Thymus (tissue), 14 donors: ENCODE measurements at places on chromosomes 13 and 19. TPM values are rescaled to one million over a fixed set of nuclear protein-coding genes. Genes with fewer than 3 reads are reported as not detected.
A peak's percentile ranks its signal among the peaks of the same experiment; 100 is the strongest.

The ZNF256 gene
- total RNA-seq, result 7.5 TPM

The PSG2 gene
- 0.05 TPM for total RNA-seq

GRCh38 chr19:42023121-42023942 lies 29.3 kb upstream of the ATP1A3 start:
- DNase-seq, result no peak
- no peaks in the 10 kb centered on the region for H3K27me3 ChIP-seq
- H3K4me1 ChIP-seq, result no peaks in the 10 kb centered on the region
- H3K27ac ChIP-seq, result no peak overlapping the region
- no peak overlapping the region for H3K4me3 ChIP-seq
- H3K36me3 ChIP-seq, result no peaks in the 10 kb centered on the region

DNA sequence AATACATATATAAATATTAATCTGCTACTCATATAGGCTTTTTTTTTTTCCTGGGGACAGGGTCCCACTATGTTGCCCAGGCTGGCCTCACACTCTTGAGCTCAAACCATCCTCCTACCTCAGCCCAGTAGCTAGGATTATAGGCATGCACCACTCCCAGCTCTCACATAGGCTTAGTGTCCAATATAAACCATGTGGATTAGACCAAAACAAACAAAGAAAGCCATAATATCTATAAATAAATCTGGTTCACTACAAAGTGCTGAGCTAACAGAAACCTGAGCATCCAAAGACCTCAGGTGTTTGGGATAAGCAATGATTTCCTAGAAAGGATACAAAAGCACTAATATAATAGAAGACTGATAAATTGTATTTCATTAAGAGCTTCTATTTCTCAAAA lies 26.0 kb downstream of the TBC1D4 start:
- H3K36me3 ChIP-seq, result no peaks in the 10 kb centered on the region
- H3K27me3 ChIP-seq, result no peaks in the 10 kb centered on the region
- DNase-seq, result no peak
- no peak overlapping the region for H3K4me3 ChIP-seq
- no peaks in the 10 kb centered on the region for H3K4me1 ChIP-seq

DNA sequence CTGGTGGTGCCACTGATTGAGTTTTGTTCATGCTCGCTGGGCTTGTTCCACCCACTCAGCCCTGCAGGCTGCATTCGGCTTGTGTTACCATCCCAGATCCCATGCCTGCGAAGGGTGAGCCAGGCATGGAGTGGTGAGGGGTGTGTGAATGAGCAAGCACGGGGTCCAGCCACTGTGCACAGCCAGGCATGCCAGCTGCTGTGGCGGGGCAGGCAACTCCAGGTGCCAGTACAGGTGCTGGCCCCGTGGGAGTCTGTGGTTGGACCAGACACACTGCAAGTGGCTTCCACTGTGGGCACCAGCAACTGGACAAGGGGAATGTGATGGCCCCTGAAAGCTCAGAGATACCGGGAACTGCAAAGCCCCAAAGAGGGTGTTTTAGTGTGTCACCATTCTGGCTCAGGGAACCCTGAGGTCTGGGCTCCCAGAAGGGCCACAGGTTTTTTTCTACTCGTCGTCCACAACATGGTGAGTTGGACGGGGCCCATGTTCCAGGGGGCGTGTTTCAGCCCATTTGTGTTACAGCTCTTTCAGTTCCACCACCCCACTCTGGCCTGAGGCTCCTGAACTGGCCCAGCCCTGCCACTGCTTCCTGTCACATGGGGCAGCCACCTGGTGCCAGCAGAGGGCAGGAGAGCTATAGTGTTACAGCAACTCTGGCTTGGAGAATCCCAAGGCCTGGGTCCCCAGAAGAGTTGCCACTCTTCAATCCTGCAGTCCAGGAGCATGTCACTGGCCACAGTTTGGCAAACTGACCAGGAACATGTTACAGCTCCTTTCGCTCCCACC lies 217.0 kb upstream of the OBI1 start:
- H3K4me3 ChIP-seq, result no peak overlapping the region
- no peak for DNase-seq
- H3K27ac ChIP-seq, result no peak overlapping the region
- H3K27me3 ChIP-seq, result no peaks in the 10 kb centered on the region

DNA sequence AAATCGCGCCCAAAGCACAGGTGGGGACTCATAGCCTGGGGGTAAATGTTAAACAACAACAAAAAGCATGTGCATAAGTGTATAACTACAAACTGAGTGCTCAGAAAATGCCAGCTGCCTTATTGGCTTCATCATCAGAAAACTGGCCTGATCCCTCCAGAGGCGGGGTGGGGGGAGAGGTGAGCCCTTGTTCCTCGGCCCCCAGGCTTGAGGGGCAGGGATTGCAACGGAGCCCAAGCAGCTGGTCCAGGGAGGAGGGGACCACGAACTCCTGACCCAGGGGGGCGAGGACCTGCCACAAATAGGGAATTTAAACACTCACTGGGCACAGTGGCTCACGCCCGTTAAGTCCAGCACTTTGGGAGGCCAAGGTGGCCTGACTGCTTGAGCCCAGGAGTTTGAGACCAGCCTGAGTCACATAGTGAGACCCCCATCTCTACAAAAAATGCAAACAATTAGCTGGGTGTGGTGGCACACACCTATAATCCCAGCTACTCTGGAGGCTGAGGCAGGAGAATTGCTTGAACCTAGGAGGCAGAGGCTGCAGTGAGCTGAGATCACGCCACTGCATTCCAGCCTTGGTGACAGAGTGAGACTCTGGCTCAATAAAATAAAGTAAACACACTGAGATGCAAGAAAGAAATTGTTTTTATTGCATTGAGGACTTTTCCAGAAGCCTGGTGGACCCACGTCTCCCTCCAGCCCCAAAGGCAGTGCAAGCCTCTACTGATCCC lies 8.7 kb downstream of the SIRT6 start:
- H3K36me3 ChIP-seq, result peaks cover 2% of the 10 kb centered on the region
- H3K27ac ChIP-seq, result no peak overlapping the region
- H3K4me1 ChIP-seq, result no peaks in the 10 kb centered on the region
- no peaks in the 10 kb centered on the region for H3K27me3 ChIP-seq

DNA sequence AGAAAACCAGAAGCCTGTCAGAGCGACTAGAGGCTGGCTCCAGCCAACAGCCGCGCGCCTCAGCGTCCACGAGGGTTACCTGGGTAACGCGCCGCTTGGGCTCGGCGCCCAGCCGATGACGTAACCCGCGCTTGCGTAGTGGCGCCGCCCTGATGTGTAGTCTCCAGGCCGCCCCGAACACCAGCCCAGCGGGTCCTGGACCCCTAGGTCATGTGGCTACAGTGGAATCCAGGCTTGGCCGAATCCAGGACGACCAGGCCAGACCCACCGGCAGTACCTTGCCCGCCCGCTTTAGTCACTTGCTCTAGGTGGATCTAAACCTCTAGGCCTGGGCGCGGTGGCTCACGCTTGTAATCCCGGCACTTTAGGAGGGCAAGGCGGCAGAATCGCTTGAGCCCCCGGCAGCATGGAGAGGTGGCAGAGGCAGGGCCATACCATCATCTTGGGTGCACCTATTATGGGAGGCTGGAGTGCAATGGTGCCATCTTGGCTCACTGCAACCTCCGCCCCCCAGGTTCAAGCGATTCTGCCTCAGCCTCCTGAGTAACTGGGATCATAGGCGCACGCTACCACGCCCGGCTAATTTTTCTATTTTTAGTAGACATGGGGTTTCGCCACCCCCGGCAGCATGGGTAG lies 7.2 kb upstream of the ZNF606 start:
- H3K27me3 ChIP-seq, result no peaks in the 10 kb centered on the region
- H3K36me3 ChIP-seq, result peaks cover 12% of the 10 kb centered on the region
- H3K27ac ChIP-seq, result peak overlapping the region; percentile 77

GRCh38 chr19:3982701-3983541 lies 2.3 kb downstream of the EEF2 start:
- DNase-seq, result no peak
- no peak overlapping the region for H3K27ac ChIP-seq
- H3K4me1 ChIP-seq, result peaks cover 42% of the 10 kb centered on the region

DNA sequence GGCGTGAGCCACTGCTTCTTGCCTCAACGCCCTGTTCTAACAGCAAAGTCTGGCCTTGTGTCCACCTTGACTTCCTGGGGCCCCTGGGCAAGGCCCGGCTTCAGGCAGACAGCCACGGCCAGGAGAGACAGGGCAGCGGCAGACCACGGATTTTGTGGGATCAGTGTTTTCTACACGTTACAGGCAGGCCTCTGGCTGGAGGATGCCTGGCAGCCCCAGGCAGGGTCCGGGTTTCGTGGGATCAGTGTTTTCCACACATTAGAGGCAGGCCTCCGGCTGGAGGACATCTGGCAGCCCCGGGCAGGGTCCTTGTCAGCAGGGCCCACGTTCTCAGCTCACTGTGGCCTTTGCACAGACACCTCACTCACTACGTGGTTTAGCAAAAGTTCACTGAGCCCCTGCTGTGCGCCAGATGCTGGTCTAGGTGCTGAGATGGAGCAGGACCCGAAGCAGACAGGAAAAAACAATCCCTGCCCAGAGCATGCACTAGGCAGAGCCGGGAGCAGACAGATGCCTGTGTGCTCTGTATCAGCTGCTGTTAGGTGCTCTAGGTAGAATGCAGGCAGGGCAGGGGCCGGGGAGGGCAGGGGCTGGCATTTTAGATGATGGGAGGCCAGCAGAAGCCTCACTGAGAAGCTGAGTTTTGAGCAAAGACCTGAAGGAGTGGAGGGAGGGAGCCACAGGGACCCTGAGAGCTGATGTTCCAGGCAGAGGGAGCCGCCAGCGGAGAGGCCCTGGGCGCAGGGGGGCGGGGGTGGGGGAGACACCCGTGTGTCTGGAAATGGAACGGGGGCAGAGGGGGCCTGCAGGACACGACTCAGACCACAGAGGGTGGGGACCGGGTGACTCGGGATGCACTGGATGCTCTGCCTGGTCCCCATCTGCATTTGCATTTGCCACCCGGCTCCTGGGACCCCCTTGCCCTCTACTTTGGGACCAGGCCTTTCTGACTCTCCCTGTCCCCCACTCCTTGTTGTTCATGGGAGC lies 25.0 kb upstream of the NCCRP1 start:
- H3K4me1 ChIP-seq, result peaks cover 3% of the 10 kb centered on the region
- no peak overlapping the region for H3K4me3 ChIP-seq
- peaks cover 12% of the 10 kb centered on the region for H3K36me3 ChIP-seq

- H3K4me3 ChIP-seq, result no peak overlapping the region
- no peak overlapping the region for H3K27ac ChIP-seq
- H3K4me1 ChIP-seq, result no peaks in the 10 kb centered on the region
- no peaks in the 10 kb centered on the region for H3K27me3 ChIP-seq
- no peak for DNase-seq
Observed at GRCh38 chr13:108742701-108743451, 113.5 kb downstream of the MYO16 start.

- no peak overlapping the region for H3K4me3 ChIP-seq
- no peak for DNase-seq
- no peak overlapping the region for H3K27ac ChIP-seq
- no peaks in the 10 kb centered on the region for H3K4me1 ChIP-seq
- H3K27me3 ChIP-seq, result no peaks in the 10 kb centered on the region
Observed at GRCh38 chr19:5179256-5179655, 161.4 kb downstream of the PTPRS start.

GRCh38 chr13:28716511-28716910 lies 2.3 kb downstream of the SLC46A3 start:
- DNase-seq, result no peak
- H3K36me3 ChIP-seq, result peaks cover 8% of the 10 kb centered on the region
- no peak overlapping the region for H3K27ac ChIP-seq
- H3K27me3 ChIP-seq, result no peaks in the 10 kb centered on the region
- H3K4me1 ChIP-seq, result peaks cover 2% of the 10 kb centered on the region
- H3K4me3 ChIP-seq, result no peak overlapping the region
